Activated naive CD4-positive, alpha-beta T cell treated with anti-CD3 and anti-CD28 coated beads for 36 hours (primary cell): ENCODE measurements at places on chromosomes 16 and 17. TPM values are rescaled to one million over a fixed set of nuclear protein-coding genes. Genes with fewer than 3 reads are reported as not detected.

ITGAL gene
- 89.0 TPM for total RNA-seq

KRT27 gene
- not detected for total RNA-seq

PERCC1 gene
- not detected for total RNA-seq

- DNase-seq = peak; percentile 67
These were observed 7.6 kb downstream of the EPX start for GRCh38 chr17:58200024-58200633.

GRCh38 chr17:80260791-80261158 is at the start of gene RNF213:
Gene RNF213 (plus strand): TSS chr17:80260852. CDS start chr17:80263682, 2,830 bp downstream.
- DNase-seq = peak; percentile 42

DNA sequence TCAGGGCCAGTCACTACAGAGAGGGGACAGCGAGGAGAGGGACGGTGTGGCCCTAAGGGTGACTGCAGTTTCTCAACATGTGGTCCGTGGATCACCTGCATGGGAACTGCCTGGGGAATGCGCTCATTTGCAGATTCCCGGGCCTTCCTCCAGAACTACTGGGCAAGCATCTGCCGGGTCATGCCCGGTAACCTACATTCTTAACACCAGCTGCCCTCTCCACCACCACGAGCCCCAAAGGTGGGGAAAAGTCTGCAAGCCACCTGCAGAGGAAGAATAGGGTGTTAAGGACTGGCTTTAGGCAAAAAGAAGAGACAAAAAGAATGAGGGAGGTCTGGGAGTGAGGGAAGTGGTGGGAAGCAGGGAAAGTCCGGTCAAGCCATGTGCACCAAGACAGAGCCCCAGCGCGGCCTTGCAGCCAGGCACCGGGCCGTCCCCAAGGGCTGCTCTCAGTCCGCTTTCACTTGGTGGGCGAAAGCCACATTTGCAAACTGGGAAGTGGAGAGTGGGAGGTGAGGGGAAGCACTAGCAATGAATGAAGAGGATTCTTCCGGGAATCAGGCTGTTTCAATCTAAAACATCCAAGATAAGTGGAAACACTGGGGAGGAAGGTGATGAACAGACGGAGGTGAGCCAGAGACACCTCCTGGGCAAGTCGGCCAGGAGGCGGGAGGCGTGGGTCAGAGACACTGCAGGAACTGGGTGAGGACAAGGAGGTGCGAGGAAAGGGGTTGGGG is 70.3 kb downstream of the N4BP1 start:
- no peak for DNase-seq

DNA sequence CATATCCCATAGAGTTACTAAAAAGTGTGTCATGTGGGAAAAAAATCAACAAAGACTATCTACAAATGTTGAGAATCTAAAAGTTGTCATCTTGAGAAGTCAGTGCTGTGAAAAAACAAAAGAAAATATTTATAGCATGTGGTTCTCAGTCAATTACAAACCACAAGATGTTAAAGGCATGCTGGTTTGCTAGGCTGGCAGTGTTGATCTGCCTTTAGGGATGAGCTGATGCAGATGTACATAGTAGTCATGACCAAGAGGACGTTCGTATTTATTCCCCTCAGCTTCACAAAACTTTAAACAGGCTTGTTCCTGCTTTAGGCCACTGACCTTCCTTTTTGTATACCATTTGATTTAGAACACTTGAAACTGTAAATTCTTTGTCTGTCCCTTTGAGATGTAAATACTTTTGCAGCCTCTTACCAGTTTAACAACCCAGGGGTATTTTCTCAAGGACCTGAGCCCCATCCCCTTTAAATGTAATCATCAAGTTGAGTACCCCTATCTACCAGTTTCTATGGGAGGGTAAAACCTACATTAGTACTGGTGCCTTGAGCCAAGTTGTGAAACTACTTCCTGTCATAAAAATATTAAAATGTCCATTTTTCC is 446.6 kb downstream of the KCNJ18 start:
- DNase-seq = no peak

GRCh38 chr16:82972331-82972919 is 345.7 kb downstream of the CDH13 start:
- DNase-seq = no peak
